ENCODE measurements at places on chromosomes 1 and 21. TPM values are rescaled to one million over a fixed set of nuclear protein-coding genes. Genes with fewer than 3 reads are reported as not detected.
A peak's percentile ranks its signal among the peaks of the same experiment; 100 is the strongest.

DNA sequence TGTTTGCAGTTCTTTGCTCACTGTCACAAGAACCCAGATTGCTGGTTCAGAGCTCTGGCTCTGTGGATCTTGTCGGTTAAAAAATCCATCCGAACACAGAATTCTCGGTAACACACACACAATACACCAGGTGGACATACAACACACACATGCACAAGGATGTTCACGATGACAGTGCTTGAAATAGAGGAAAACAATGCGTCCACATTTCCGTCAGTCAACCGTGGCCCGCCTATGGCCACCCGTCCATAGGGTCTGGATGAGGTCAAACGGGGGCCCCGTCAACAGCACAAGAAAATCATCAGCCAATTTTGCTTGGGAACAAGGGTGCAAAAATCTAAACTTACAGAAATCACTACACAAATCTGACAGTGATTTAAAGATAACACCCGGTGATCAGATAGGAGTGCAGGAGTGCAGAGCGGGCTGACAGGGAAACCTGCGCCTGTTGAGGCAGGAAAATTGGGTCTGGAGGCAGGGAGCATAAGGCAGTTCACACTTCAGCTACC lies 50.4 kb upstream of the SLC19A1 start:
- no peaks in the 10 kb centered on the region for H3K36me3 ChIP-seq
- H3K27me3 ChIP-seq: no peaks in the 10 kb centered on the region
- H3K4me3 ChIP-seq: no peak overlapping the region
- DNase-seq: no peak
- no peak overlapping the region for H3K27ac ChIP-seq

- peaks cover 73% of the 10 kb centered on the region for H3K36me3 ChIP-seq
- H3K27me3 ChIP-seq: no peaks in the 10 kb centered on the region
- no peak overlapping the region for H3K4me3 ChIP-seq
- H3K27ac ChIP-seq: no peak overlapping the region
- peaks cover 14% of the 10 kb centered on the region for H3K4me1 ChIP-seq
These were observed 13.1 kb downstream of the RHOC start for GRCh38 chr1:112693821-112694220.

GRCh38 chr1:30200161-30200560 lies 523.2 kb downstream of the MATN1 start:
- no peak overlapping the region for H3K27ac ChIP-seq
- H3K4me3 ChIP-seq: no peak overlapping the region
- H3K27me3 ChIP-seq: no peaks in the 10 kb centered on the region
- no peaks in the 10 kb centered on the region for H3K4me1 ChIP-seq

Gene MAP1LC3C
- not detected for total RNA-seq

DNA sequence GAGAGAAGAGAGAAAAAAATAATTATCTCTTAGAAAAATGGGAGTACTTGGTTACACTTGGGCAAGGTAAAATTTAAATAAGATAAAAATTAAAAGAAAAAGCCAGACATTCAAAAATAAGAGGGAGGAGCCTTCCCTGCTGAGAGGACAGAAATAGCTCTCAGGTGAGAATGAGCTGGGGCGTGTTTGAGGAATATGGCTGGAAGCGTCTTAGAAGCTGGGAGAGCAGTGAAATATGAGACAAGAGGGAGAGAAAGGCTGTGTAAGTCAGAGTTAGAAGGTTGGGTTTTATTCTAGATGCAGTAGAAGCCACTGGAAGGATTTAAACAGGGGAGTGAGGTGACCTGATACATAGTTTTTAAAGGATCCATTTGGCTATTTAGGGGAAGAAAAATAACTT lies 154.2 kb upstream of the L1TD1 start:
- no peaks in the 10 kb centered on the region for H3K27me3 ChIP-seq
- no peak overlapping the region for H3K4me3 ChIP-seq
- H3K27ac ChIP-seq: no peak overlapping the region
- H3K4me1 ChIP-seq: no peaks in the 10 kb centered on the region
- no peaks in the 10 kb centered on the region for H3K36me3 ChIP-seq
- no peak for DNase-seq

GRCh38 chr1:101438359-101438758 lies 201.5 kb downstream of the S1PR1 start:
- H3K27me3 ChIP-seq: no peaks in the 10 kb centered on the region
- no peaks in the 10 kb centered on the region for H3K4me1 ChIP-seq
- no peak overlapping the region for H3K27ac ChIP-seq
- no peaks in the 10 kb centered on the region for H3K36me3 ChIP-seq
- no peak overlapping the region for H3K4me3 ChIP-seq

DNA sequence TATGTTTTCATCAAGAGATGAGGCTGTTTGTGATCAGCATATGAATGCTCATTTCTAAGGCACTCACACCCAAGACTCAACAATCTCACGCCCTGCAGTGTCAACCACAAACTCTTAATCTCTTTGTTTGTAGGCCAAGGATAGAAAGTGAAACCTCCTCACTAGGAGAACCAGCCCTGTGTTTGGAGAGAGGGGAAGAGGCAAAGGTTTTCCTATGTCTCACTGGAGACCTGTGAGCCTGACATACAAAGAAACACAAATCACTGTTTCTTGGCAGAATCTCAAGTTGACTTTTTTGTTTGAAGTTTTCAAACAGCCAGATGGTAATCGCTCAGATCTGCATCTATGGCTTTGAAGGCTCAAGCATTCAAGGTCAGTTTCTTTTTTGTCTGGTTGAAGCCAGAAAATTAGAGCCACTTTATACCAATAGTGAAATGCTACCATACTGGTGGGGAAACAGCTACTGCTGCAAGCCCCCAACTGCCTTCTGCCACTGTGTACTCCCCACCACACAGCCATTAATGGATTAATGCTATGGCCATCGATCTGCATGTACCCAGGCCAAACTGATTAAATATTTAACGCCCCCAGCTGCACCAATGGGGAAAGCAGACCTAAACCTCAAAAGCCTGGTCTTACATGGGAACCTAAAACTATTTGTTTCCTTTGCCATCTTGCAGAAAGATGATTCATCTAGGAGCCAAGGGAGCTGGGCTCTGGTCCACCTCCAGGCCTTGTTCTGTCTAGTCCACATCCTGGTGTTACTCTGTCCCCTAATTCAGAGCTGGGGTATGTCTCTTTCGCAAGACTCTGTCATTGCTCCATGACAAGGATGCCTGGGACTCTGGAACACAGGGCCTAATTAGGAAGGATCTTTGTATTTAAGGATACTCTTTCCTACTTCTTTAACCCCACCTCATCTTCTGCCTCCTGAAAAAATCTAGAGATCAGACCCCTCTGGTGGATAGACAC lies 16.3 kb downstream of the PDZK1 start:
- no peaks in the 10 kb centered on the region for H3K27me3 ChIP-seq
- DNase-seq: no peak
- H3K4me3 ChIP-seq: no peak overlapping the region
- no peaks in the 10 kb centered on the region for H3K4me1 ChIP-seq
- no peaks in the 10 kb centered on the region for H3K36me3 ChIP-seq

- no peak overlapping the region for H3K4me3 ChIP-seq
- H3K27me3 ChIP-seq: no peaks in the 10 kb centered on the region
- no peak for DNase-seq
- H3K27ac ChIP-seq: no peak overlapping the region
- no peaks in the 10 kb centered on the region for H3K36me3 ChIP-seq
- no peaks in the 10 kb centered on the region for H3K4me1 ChIP-seq
These were observed 52.0 kb upstream of the COL11A1 start for GRCh38 chr1:103160281-103160680.

GRCh38 chr1:228697207-228698016 lies 37.9 kb upstream of the RHOU start:
- no peaks in the 10 kb centered on the region for H3K27me3 ChIP-seq
- no peak overlapping the region for H3K4me3 ChIP-seq
- H3K36me3 ChIP-seq: no peaks in the 10 kb centered on the region
- no peaks in the 10 kb centered on the region for H3K4me1 ChIP-seq
- peak; percentile 95 for DNase-seq
- no peak overlapping the region for H3K27ac ChIP-seq

DNA sequence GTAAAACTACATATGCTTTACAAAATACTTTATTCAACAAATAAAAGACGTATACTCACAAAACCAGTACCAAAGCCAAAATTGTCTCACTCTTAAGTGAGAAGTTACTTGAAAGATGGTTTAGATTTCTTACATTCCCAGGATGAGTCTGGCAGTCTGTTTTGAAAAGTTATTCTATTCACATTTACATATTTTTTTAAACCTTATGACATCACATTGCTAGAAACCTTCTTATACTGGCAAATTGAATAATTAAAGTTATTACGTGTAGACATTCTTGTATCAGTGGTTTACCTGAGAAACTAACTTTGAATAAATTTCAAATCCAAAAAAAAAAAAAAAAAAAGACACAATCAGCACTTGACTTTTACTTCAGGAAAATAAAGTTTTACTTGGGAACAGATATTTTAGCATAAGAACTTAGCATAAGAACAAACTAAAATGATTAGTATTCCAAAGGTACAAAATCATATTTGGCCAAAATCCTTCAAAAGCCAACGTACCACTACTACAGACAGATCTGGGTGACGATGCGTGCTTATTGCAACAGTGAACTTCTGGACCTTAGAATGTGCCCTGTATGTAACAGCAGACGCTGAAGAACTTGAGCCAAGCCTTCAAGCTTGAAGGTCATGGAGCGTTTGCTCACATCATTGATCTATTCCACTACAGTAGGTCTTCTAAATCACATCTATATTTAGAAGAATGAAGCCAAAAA lies 2.5 kb downstream of the CDC42BPA start:
- no peaks in the 10 kb centered on the region for H3K27me3 ChIP-seq
- peak overlapping the region; percentile 69 for H3K4me3 ChIP-seq
- peak overlapping the region; percentile 95 for H3K27ac ChIP-seq

- H3K27ac ChIP-seq: no peak overlapping the region
- H3K27me3 ChIP-seq: no peaks in the 10 kb centered on the region
- H3K4me1 ChIP-seq: no peaks in the 10 kb centered on the region
- no peak for DNase-seq
These were observed 48.9 kb downstream of the GORAB start for GRCh38 chr1:170580636-170581440.

DNA sequence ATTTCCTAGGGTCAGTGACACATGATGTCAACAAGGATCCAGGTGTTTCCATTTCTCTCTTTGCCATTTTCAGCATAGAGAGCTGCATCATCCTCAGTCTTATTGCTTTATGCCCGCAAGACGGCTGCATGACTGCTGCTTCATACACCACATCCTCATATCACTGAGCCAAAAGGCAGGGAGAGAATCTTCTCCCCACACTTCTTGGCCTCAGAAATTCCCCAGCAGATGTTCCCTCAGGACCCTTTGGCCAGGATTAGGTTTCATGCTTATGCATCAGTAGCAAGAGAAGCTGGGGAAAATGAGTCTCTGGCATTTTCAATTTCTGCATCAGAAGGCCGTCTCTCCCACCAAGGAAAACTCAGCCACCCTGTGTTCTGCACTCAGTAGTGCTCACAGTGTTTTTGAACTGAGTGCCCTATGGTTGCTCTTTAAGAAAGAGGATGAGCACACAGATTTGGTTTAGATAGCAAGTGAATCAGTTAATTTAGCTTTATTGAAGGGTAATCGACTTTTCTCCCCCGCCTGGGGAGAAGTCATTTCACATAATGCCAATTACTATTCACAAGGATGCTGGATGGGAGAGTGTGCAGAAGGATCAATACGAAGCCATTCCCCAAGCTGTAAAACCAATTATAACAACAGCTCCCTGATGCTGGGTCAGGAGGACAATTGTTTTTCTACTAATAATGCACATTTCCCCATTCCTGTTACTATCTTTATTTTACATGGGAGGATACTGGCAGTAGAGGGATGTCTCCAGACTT lies 360.2 kb downstream of the HHIPL2 start:
- no peaks in the 10 kb centered on the region for H3K4me1 ChIP-seq
- no peaks in the 10 kb centered on the region for H3K27me3 ChIP-seq
- H3K27ac ChIP-seq: no peak overlapping the region
- no peaks in the 10 kb centered on the region for H3K36me3 ChIP-seq

GRCh38 chr1:40405812-40406211 lies 32.3 kb downstream of the SMAP2 start:
- no peaks in the 10 kb centered on the region for H3K4me1 ChIP-seq
- no peaks in the 10 kb centered on the region for H3K27me3 ChIP-seq
- no peak for DNase-seq
- no peak overlapping the region for H3K4me3 ChIP-seq
- no peak overlapping the region for H3K27ac ChIP-seq

DNA sequence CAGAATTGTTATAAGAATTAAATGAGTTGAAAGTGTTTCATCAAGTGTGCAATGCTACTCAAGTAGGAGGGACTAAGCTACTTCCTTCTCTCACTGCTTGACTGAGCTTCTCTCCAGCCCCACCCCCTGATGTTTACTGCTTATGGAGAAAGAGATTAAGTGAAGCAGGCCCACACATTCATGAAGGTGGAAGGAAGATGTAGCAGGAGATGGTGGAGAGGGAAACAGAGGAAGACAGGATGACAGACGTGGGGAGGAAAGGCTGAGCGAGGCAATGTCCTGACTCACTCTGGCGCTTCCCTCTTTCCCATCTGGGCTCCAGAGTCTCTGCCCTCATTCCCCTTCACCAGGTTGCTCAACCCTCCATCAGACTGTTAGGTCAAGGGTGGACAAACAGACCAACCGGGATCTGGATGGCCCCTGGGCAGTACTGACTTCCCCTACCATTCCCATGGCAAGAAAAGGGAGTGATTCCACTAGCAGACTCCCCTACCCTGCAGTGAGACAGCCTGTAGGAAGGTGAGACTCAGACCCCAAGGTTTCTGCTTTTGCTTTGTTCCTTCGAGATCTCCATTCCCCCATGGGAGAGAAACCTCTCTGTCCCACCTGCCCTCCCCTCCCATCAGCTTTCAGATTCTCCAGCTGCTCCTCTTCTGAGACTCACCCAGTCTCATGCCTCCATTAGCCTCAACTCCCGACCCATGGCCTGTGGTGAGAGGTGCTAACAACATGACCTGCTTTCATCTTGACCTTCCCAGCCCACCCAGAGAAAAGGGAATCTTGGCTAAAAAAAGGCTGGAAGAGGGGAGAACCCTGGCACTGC lies 3.1 kb upstream of the ARHGEF2 start:
- no peaks in the 10 kb centered on the region for H3K36me3 ChIP-seq
- no peaks in the 10 kb centered on the region for H3K4me1 ChIP-seq
- DNase-seq: peak; percentile 77
- peak overlapping the region; percentile 98 for H3K27ac ChIP-seq
- H3K4me3 ChIP-seq: peak overlapping the region; percentile 13

GRCh38 chr1:8423269-8423691 lies 105.4 kb downstream of the SLC45A1 start:
- no peak for DNase-seq
- peaks cover 24% of the 10 kb centered on the region for H3K36me3 ChIP-seq
- H3K27ac ChIP-seq: peak overlapping the region; percentile 99
- no peaks in the 10 kb centered on the region for H3K27me3 ChIP-seq
- peaks cover 66% of the 10 kb centered on the region for H3K4me1 ChIP-seq
- peak overlapping the region; percentile 87 for H3K4me3 ChIP-seq

DNA sequence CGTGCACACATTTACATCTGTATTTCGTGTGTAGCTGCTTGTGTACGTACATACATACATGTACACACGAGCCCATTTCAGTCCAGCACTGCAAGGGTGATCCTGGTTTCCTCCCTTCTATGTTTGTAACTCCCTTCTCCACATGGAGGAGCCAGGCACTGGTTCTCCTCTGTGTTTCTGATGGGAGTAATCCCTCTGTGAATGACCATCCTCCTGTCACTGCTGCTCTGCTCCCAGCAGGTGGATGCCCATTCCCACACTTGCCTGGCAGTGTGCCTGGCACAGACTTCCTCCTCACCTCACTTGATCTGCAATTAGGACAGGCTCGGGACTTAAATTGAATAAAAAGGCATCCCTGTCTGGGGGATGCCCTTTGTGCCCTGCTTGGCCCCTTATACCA lies 37.1 kb downstream of the TRAPPC10 start:
- no peaks in the 10 kb centered on the region for H3K36me3 ChIP-seq
- no peak for DNase-seq
- no peaks in the 10 kb centered on the region for H3K4me1 ChIP-seq
- H3K4me3 ChIP-seq: no peak overlapping the region
- H3K27me3 ChIP-seq: no peaks in the 10 kb centered on the region

- no peaks in the 10 kb centered on the region for H3K36me3 ChIP-seq
- H3K27me3 ChIP-seq: no peaks in the 10 kb centered on the region
- H3K27ac ChIP-seq: peak overlapping the region; percentile 82
- DNase-seq: no peak
- no peaks in the 10 kb centered on the region for H3K4me1 ChIP-seq
These were observed 91.9 kb upstream of the ERRFI1 start for GRCh38 chr1:8118031-8118451.

Measured in right atrium auricular region (tissue), 2 donors.